ENCODE measurements at places on chromosomes 11 and 22. TPM values are rescaled to one million over a fixed set of nuclear protein-coding genes. Genes with fewer than 3 reads are reported as not detected.

The OR5P2 gene
- total RNA-seq = not detected

The OR8K1 gene
- not detected for total RNA-seq

GRCh38 chr11:118533769-118534729 lies 3.1 kb downstream of the TMEM25 start:
- no peaks in the 10 kb centered on the region for H3K36me3 ChIP-seq
- no peak overlapping the region for H3K4me3 ChIP-seq
- H3K27me3 ChIP-seq = no peaks in the 10 kb centered on the region
- H3K27ac ChIP-seq = no peak overlapping the region
- no peak for DNase-seq

The DSCAML1 gene
- not detected for total RNA-seq

DNA sequence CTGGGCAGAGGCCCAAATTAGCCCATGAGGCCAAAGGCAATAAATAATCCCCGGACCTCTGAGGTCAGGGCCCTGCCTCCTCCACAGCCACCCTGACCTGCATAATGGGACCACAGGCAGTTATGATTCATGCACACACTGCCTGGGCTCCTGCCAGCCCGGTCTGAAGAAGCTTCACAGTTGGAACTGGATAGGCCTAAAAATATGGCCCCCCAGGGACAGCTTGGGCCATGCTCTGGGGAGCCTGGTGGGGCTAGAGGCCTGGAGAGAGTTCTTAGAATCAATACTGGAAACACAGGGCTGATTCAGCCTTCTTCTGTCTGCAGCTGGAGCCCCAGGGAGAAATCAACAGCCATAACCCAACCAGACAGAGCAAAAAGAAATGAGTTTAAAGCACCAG lies 112.8 kb upstream of the CADM1 start:
- no peak overlapping the region for H3K4me3 ChIP-seq
- no peaks in the 10 kb centered on the region for H3K36me3 ChIP-seq
- no peaks in the 10 kb centered on the region for H3K27me3 ChIP-seq
- no peak overlapping the region for H3K27ac ChIP-seq
- DNase-seq = no peak

The GSTT2 gene
- 0.43 TPM for total RNA-seq

- no peaks in the 10 kb centered on the region for H3K36me3 ChIP-seq
- H3K4me1 ChIP-seq = peaks cover 9% of the 10 kb centered on the region
- DNase-seq = no peak
Observed at GRCh38 chr11:69962152-69962551, 116.0 kb upstream of the ANO1 start.

GRCh38 chr11:16778876-16779275 lies 40.4 kb downstream of the C11orf58 start:
- no peaks in the 10 kb centered on the region for H3K36me3 ChIP-seq
- H3K27me3 ChIP-seq = peaks cover 16% of the 10 kb centered on the region
- no peaks in the 10 kb centered on the region for H3K4me1 ChIP-seq
- H3K4me3 ChIP-seq = no peak overlapping the region

The OR5A2 gene
- total RNA-seq = not detected

DNA sequence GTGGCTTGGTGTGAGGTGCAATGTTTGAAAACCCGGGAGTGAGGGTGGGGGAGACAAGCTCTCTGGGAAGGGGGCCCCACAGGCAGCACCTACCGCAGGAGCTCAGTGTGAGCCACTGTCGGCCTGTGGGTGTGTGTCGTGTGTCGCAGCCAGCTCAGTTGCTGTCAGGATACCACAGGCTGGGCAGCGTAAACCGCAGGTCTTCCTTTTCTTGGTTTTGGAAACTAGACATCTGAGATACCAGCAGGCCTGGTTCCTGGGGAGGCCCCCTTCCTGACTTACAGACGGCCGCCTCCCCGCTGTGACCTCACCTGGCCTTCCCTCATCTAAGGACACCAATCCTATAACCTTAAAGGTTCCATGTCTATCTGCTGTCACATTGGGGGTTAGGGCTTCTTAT lies 19.4 kb downstream of the IRF7 start:
- no peak overlapping the region for H3K4me3 ChIP-seq
- no peaks in the 10 kb centered on the region for H3K4me1 ChIP-seq
- no peak overlapping the region for H3K27ac ChIP-seq
- H3K27me3 ChIP-seq = peaks cover 3% of the 10 kb centered on the region
- H3K36me3 ChIP-seq = peaks cover 40% of the 10 kb centered on the region
- DNase-seq = no peak

DNA sequence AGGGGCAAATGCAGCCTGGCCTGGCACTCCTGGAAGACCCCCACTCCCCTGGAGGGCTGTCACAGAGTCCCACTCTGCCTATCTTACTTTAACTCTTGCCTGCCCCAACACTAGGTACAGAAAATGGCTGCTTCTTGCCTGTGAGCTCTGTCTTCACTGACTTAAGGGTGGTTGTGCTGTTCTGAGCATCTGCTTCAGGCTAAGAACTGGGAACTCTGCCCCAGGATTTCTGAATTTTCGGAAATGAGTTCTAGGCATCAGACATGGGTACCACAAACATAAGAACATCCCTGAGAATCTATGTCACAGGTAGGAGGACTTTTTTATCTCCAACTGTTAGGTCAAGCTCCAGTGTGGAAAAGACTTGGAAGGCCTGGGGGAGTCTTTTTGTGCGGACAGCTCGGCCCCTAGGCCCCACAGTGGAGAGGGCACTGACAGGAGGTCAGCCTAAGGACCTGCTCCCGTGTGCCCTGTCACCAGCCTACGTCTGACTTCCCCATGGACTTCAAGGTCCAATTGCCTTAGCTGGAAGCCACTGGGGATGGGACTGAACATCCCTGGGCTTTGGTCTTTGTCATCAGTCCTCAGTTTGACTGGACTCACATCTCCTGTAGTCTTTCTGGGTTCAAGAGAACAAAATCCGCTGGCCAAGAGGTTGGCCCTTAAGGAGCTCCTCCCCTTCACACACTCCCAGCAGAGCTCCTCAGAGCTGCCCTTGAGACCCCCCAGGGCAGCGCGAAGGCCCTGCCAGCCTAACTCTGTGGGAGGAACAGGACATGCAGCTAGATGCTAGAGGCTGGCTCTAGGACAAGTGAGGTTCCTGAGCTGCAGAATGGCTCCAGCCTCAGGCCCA lies 31.9 kb downstream of the PPP2R1B start:
- no peaks in the 10 kb centered on the region for H3K36me3 ChIP-seq
- H3K4me3 ChIP-seq = peak overlapping the region; percentile 78
- H3K27me3 ChIP-seq = peaks cover 9% of the 10 kb centered on the region
- peak overlapping the region; percentile 100 for H3K27ac ChIP-seq

DNA sequence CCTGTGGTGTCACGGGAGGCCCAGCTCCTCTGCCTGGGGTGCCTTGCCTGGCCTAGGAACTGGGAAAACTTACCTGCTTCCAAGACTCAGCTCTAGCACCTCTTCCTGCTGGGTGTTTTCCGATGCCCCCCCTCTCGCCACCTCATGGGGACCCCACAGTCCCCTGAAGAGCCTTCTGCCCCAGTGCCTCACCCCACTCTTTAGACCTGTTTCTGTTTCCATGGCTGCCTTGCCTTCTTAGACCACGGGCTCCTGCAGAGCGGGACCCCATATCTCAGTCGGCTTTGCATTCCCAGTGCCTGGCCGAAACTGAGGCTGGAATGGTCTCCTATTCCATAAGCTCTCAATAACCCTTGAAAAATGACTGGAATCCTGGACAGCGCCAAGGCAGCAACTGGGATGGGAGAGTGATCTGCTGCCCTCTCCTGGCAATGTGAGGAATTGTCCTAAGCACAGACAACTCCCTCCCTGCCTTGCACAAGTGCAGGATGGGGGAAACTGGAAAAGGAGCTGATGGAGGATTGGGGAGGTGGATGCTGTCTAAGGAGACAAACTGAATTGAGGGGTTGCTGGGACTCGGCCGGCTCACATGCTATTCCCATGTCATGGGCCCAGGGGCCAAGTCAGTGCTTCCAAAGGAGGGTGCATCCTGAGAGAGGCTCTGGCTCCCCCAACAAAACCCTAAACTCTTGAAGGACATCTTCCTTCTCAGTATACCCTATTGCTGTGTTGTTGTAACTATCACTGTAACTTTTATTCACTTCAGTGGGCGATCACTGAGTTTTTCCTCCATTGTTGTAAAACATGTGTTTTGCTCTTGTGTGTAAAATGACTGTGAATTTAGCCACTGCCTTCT lies 26.6 kb upstream of the IL17RA start:
- no peak overlapping the region for H3K4me3 ChIP-seq
- H3K4me1 ChIP-seq = peaks cover 5% of the 10 kb centered on the region
- peak; percentile 71 for DNase-seq
- no peak overlapping the region for H3K27ac ChIP-seq
- H3K27me3 ChIP-seq = peaks cover 2% of the 10 kb centered on the region

- no peak for DNase-seq
- H3K36me3 ChIP-seq = no peaks in the 10 kb centered on the region
Observed at GRCh38 chr11:14094481-14095037, 132.0 kb downstream of the SPON1 start.

The MFRP gene
- total RNA-seq = not detected

The SELENOM gene
- total RNA-seq = 278 TPM

DNA sequence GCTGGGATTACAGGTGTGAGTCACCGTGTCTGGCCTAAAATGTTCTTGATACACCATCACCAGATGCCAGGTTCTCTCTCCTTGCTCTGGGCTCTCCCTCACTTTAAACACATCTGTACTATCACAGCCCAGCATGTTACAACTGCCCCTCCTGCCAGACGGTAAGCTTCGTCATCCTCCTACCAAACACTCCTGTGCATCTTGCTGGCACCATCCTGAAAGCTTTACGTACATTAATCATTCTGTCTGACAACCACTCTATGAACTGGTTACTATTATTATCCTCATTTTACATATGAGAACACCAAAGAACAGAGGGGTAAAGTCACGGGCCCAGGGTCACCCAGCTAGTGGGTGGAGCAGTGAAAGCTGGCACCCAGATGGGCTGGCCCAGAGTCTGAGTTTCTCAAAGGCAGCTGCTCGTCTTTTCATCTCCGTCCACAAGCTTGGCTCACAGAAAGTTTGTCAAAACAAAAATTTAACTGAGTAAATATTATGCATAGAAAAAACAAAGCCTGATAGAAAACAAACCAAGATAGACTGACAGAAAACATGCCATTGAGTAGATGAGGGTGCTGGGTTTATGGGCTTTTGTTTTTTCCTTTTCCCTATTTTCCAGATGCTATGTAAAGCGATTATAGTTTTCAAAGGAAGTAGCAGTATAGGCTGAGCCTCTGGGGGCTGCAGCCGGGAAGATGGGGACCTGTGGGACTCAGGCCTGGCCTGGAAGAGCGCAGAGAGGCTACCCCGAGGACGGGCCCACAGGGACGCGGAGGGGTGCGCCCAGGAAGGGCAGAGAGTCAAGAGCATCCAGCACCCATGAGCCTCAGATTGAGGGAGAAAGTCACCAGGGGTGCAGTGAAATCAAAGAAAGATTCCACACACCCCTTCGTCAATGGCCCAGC lies 9.5 kb downstream of the PLA2G6 start:
- H3K27me3 ChIP-seq = peaks cover 3% of the 10 kb centered on the region
- no peak overlapping the region for H3K4me3 ChIP-seq
- H3K36me3 ChIP-seq = no peaks in the 10 kb centered on the region
- no peak for DNase-seq
- H3K27ac ChIP-seq = no peak overlapping the region

The AGBL2 gene
- total RNA-seq = 0.32 TPM

DNA sequence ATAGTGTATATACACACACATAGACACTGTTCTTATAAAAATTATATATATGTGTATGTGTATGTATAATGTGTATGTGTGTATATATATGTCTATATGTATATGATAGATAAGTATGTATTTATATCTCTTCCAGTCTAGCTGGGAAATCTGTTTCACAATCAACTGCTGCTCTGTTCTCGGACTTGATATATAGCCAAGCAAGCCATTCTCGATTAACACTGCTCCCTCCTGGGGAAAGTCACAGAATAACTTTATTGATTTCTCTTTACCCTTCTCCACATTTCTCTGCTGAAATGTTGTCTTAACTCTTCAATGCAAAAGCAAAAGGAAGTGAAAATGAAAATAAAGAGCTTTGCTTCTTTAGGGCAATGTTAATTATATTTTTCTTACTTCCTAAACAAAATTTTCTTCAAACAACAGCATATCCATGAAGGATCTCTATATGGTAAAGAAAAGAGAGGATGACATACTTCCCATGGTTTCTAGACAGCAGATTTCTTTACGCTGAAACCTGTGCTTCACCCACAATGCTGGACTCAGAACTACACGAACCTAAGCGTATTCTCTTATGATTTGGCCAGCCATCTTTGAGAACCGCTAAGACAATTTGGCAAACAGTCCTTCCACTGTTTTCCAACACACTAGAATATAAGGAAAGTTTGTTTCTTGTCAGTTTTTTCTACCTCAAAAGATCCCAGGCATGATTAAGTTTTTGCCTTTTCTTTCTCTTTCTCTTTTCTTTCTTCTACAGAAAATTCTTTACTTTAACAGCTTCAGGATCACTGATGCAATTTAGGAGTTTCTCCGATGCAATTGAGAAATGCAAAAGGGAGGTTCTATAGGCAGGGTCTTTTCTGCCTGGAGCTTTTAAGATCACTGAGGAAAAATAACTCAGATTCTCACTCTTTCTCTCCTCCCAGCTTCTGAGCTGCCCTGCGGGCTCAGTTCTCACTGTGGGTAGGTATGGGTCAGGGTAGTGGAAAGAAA lies 1.9 kb downstream of the BLID start:
- H3K4me3 ChIP-seq = peak overlapping the region; percentile 20
- peaks cover 89% of the 10 kb centered on the region for H3K36me3 ChIP-seq
- DNase-seq = no peak
- H3K27ac ChIP-seq = peak overlapping the region; percentile 65

DNA sequence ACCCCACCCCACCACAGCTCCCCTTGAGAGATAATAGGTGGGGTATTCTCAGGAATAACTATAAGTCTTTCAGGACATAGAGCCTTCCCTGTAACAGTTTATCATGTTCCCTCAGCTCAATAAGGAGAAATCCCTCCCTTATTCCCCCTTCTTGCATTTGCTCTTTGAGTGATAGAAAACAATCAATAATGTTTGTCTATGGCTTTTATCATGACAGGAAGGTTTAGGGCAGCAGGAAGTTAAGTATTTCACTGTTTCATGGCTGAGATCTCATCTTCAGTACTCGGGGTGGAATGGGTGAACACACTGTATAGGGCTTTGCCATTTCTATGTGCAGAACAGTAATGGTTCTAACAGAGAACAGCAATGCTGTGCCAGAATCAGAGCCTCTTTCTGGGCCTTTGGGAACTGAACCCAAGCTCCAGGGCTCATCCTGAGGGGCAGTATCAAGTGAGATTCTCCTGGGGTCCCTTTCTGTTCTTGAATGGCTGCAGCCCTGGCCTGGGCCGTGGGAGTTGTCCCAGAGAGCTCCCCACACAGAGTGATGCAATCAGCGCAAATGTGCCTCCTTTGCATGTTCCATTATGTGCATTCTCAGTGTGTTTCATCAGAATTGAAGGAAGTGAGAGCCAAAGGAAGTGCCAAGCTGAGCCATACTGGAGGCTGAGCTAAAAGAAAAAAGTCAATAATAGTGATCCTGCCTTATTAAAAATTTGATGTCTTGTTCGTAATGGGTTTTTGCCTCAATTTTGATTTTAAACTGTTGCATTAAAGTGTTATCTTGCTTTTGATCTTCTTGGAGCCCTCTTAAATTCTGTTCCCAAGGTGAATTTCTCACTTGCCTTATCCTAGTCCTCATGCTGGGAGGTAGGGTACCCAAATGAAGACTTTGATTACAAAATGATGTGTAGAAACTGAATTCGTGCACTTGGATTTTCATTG lies 2.9 kb upstream of the CYP2R1 start:
- H3K4me3 ChIP-seq = no peak overlapping the region
- no peak overlapping the region for H3K27ac ChIP-seq
- H3K36me3 ChIP-seq = no peaks in the 10 kb centered on the region
- DNase-seq = no peak
- H3K27me3 ChIP-seq = no peaks in the 10 kb centered on the region

The SART1 gene
- 45.6 TPM for total RNA-seq

- no peaks in the 10 kb centered on the region for H3K36me3 ChIP-seq
- no peak overlapping the region for H3K4me3 ChIP-seq
- peaks cover 4% of the 10 kb centered on the region for H3K27me3 ChIP-seq
- no peaks in the 10 kb centered on the region for H3K4me1 ChIP-seq
- DNase-seq = no peak
Observed at GRCh38 chr22:24184057-24184798, 2.9 kb downstream of the SUSD2 start.

The TMEM121B gene
- total RNA-seq = 0.05 TPM
